ENCODE measurements at places on chromosomes 4 and X.
A peak's percentile ranks its signal among the peaks of the same experiment; 100 is the strongest.

- no peak for DNase-seq
Measured at GRCh38 chrX:136028383-136028984, 43.2 kb downstream of the SLC9A6 start.

DNA sequence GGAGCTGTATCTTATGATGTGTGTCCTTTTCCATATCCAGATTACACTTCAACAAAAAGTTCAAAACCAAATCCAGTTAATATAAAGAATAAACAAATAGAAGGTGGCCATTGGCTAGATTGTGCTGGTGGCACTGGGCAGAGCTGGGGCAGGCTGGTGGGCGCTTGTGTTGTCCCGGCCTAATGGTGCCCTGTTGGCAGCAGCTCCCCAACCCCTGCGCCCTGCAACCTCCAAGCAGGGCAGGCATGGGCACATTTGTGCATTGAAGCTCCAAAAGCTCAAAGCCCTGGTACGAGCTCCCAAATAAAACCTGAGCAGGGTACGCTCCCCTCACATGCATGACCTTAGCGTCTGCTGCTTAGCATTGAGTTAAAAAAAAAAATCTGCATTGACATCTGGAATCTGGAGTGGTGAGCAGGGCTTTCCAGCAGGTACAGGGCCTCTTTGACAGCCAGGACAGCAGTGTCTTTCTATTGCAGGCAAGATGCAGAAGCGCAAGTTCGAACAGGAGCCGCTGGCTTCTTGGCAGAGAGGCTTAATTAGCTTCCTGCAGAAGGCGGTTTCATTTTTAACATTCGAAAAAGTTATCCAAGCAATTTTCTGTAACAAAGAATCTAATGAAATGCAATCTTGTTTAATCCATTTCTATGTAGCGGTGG is 25.9 kb upstream of the NYX start:
- no peak for DNase-seq

GRCh38 chrX:120115438-120115963 is at the start of gene RHOXF1:
RHOXF1 (minus strand) TSS chrX:120115913; CDS start chrX:120115862, 51 bp downstream.
- DNase-seq, result no peak

GRCh38 chr4:78951862-78952472 is 12.7 kb upstream of the PAQR3 start:
- no peak for DNase-seq

- DNase-seq, result no peak
Measured at GRCh38 chr4:46073778-46074177, 50.1 kb downstream of the GABRG1 start.

DNA sequence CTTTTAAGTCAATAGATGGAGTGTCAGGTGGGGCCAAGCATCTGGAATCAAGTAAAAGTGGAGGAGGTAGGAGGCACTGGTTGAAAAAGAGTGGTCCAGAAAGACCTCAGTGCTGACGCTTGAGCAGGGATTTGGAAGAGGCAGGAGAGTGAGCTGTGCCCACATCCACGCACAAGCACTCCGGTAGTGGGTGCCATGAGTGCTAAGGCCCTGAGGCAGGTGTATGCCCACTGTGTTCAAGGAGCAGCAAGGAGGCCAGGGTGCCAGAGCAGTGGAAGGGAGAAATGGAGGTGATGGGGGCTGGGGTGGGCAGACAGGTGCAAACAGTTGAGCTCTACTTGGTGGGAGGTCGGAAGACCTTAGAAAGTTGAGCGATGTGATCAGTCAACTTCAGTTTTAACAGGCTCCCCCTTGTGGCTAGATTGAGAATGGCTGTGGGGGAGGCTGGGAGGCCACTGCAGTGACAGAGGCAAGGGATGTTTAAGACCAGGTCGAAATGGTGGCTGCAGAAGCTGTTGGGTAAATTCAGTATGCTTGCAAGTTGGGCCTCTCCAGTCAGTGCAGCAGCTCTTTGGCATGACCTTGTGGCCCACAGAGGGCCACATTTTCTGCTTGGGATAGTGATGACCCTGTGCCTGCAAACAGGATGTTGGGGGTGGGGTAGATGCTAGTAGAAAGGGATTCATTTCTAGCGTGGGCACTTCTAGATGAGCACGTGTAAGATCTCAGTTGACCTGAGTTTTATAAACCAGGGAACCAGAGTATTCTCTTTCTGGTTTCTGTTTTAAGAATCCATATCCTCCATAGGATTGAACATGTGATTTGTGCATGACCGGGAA is 12.7 kb downstream of the TKTL1 start:
- peak; percentile 69 for DNase-seq
